ENCODE measurements at places on chromosomes 5 and 9.

DNA sequence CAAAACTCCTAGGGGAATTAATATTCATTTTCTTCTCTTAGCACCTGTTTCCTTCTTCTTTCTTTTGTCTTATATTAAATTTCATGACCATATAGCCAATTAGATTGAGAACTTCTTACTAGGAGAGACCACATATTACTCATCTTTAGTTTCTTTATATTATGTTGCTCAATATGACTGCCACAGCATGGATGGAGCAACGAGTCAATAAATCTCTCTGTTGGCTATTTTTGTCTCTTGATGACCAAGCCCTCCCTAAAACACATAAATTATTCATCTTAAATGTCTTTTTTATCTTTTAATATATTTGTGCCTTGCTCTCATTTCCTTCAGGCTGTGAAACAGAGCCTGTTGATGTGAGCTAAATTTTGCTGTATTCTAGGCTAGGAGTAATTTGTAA is 123.0 kb downstream of the ADAMTSL1 start:
- peak; percentile 76 for DNase-seq

GRCh38 chr9:7185612-7186011 is 427.8 kb downstream of the KDM4C start:
- peak; percentile 89 for DNase-seq

DNA sequence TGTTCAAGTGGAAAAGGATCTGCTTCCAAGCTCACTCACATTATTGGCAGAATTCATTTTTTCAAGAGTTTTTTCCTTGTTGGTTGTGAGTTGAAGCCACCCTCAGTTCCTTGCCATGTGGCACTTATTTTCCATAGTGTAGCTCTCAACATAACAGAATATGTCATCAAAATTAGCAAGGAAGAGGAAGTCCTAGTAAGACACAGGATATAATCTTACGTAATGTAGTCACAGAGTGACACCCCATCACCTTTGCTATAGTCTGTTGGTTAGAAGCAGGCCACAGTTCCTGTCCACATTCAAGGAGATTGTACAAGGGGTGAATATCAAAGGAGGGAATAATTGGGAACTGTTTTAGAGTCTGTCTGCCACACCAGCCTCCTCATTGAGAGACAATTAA is 15.7 kb downstream of the IRGM start:
- no peak for DNase-seq

DNA sequence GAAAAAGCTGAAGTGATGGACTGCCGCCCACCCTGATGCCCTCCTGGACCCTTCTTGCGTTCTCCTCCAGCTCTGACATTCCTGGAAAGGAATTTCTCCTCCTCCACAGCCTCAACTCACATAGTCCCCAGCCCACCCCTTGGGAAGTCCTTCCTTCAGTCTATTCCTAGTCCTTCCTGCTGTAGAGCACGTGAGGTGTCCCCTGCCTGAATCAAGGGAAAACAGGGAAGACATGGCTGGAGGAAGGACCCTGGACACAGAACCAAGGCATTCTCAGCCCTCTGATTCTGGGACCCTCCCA is 3.7 kb downstream of the ARID3C start:
- DNase-seq = no peak

DNA sequence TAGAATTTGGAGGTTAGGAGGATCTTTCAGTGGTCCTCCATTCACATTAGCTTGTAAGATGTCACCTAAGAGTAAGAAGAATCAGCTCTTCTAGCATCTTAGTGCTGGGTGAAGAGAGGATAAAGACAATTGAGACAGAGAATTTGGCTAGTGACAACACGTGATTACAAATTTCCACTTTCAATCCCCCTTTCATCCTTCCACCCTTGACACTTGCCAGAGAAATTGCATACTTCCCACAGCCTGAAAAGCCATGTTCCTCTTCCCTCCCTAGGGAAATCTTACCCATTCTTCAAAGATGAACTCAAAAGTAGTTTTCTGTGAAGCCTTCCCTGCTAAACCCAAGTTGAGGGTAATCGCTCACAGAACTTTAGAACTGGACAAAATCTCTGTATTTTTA is 282.6 kb upstream of the PTGER4 start:
- no peak for DNase-seq

- peak; percentile 33 for DNase-seq
Measured at GRCh38 chr5:83277154-83277553, 194.4 kb upstream of the VCAN start.

GRCh38 chr5:119468286-119468685 is 16.0 kb downstream of the HSD17B4 start:
- DNase-seq = no peak
